Stimulated activated CD4-positive, alpha-beta T cell treated with anti-CD3 and anti-CD28 coated beads, Interleukin-4, amount 100 ng/mL, for 48 hours (primary cell): ENCODE measurements at places on chromosomes 16 and 17.

DNA sequence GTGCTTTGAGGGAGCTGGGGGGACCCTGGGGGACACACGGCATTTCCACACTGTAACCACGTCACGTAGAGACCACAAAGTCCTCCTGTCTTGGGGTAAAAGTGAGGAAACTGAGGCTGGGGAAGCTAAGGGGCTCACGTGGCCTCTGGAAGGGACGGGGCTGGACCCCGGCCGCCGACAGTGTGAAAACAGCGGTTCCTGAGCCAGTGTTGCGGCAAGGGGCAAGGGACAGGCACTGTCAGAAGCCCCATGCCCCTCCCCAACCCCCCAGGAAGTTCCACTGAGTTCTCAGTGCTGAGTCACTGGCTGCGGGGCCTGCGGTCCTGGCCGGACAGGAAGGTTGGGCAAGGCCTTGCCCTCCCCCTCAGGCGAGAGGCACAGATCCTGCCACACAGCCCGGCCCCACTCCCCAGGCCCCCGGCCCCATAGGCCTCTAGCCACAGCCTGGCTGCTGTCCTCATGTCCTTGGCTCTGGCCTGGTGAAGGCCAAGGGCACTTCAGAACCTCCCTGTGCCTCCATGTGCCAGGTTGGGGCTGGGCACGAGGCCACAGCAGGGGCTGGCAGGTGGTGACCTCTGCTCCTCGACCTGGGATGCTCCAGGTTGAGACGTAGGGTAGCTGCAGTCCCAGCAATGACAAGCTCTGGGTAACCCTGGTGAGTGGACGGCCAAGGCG is 5.0 kb upstream of the CCDC57 start:
- no peak for DNase-seq

GRCh38 chr17:19021622-19022083 is 17.1 kb upstream of the FAM83G start:
- peak; percentile 32 for DNase-seq

DNA sequence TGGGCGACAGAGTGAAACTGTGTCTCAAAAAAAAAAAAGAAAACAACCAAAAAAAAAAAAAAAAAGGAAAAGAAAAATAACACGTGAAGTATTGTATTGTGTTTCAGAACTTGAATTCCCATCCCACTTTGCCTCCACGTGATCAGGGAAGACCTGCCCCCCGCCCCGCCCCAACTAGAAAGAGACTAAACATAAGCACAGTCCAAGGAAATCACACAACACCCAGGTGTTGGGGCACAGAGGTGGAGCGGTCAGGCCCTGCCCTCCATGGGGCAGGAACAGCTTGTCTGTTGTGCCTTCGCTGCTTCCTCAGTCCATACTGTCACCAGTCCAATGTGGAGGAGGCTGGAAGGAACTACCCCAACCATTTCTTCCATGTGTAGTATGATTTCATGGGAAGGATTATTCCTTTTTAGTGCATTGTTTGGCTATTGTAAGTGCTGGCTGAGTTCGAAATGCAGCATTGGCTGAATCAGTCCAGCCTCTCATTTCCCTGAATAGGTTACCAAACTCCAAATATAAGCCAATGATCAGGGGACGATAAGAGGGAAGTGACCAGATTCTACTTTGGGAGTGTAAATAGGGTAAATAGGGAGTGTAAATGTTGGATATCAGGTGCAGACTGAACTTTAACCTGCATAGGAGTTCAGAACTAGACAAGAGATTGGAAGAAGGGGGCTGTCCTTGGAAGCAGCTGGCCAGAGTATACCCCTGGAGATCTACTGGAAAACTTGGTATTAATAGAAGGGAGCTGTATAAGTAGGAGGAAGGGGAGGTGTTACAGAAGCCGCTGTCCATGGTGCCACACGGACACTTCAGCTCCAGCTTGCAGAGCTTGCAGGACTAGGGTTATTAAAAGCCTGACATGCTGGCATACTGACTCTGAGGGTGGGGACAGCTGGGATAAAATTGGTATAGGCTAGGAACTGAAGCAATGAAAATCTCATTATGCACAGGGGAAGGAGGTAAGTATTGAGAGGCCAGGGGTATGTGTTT is 50.7 kb downstream of the TANGO6 start:
- no peak for DNase-seq

GRCh38 chr17:29977836-29978235 is 36.4 kb downstream of the EFCAB5 start:
- no peak for DNase-seq

DNA sequence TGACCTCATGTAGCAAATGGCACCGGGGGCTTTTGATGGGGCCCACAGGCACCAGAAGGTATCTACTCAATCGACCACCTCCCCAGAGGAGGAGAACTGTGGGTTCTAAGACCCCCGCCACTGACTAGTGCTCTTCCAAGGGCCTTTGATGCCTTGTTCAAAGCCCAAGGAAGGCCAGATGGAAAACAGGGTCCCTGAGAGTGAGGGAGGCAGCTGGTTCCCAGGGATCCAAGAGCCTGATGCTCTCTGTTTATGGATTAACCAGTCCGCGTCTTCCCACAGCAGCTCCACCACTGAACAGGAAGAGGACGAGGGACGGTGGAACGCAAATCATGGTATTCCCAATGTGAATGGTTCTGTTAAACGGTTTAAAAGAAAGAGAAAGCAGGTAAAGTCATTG is 7.6 kb downstream of the PHB1 start:
- no peak for DNase-seq

DNA sequence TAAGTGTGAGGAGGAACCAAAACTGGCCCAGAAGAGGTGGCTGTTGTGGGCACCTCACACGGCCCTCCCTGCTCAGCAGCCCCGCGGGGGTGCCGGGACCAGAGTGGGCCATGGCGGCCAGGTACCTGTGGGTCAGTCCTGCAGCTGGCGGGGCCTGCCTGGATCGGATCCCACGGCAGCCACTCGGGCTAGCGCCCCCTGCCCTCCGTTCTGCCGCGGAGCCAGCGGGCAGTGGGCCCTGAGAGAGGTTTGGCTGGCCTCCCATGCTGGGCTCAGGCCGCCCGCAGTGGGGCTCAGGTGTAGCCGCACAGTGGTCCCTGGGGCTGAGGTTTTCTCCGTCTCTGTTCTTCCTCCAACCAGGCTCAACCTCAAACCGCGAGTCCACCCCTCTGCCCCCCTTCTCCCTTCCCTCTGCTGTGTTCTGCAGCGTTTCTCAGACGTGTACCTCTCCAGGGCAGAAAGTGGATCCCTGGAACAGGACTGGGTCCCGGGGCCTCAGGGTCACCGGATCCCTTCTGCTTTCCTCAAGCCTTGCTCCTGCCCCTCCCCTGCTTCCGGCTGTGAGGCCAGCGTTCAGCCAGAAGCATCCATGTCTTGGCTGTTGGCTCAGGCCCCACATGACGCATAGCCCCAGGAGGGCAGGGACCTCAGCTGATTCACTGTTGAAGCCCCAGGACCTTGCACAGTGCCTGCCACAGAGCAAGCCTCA is 28.6 kb upstream of the ITGA3 start:
- DNase-seq = no peak

- DNase-seq = peak; percentile 36
These were observed 7.9 kb upstream of the SOST start for GRCh38 chr17:43766413-43767052.

DNA sequence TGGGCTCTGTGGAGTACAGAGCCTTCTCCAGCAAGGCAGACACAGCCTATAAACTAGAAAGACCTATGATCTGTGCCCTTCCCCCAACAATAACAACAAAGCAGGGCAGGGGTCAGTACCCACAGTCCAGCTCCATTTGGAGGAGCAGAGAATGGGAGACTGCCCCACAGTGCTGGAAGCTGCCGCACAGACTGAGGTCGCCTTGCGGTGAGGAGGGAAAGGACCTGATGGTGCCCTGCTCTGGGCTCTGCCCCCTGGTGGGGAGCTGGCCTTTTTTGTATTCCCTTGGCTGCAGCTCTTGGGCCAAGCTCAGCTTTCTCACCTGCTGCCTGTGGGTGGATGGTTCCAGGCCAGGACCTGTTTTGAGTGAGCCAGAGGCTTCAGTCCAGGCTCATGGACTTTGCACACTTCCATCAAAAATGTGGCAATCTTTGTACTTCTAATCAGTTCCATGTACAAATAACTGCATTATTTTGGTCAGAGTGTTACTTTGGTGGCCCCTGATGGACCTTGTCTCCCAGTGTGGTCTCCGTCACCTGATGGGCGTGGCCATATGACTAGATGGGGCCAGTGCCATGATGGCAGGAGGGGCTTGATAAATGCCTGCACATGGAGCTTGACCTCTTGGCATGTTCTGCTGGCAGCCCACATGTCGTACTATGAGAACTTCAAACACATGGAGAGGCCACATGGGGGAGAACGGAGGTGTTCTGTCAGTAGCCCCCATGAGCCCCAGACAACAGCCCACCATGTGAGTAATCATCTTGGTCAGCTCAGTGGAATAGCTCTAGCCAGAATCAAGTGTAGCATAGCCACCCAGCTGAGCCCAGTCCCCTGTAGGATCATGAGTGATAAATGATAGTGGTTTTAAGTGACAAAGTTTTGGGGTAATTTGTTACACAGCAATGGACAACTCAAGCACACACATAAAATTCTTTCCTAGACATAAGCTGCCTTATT is 24.2 kb downstream of the B9D1 start:
- peak; percentile 44 for DNase-seq

DNA sequence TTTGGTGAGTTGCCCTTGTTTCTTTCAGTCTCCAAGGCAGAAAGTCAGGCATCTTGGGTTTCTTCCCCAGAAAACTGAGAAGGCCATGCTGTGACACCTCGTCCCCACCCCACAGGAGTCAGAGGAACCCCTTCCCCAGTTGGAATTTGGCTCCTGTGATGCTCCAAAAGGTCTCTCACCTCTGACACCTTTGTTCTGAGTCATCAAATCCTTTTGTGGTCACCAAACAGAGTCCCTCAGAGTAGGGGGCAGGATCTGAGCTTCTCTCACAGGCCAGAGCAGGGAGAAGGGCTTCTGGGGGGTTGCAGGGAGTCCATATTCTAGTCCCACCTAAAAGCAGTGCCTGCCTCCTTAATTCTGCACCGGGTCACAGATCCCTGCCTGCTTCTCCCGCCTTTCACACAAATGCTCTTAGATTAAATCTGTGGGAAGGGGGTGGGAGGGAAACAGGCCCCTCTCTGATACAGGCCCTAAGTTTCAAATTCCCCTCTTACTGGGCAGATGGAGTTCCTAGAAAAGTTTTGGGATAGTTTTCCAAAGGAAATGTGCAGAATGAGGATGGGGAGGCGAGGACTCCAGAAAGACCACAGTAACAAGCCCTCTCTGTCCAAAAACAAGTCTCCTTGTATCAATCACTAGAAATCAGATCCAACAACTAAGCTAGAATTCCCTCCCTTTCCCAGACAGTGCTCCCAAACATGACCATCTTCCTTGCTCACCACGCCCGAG is 1.3 kb downstream of the PHOSPHO1 start:
- DNase-seq = no peak

- no peak for DNase-seq
These were observed 26.6 kb upstream of the NAGLU start for GRCh38 chr17:42509409-42509808.

DNA sequence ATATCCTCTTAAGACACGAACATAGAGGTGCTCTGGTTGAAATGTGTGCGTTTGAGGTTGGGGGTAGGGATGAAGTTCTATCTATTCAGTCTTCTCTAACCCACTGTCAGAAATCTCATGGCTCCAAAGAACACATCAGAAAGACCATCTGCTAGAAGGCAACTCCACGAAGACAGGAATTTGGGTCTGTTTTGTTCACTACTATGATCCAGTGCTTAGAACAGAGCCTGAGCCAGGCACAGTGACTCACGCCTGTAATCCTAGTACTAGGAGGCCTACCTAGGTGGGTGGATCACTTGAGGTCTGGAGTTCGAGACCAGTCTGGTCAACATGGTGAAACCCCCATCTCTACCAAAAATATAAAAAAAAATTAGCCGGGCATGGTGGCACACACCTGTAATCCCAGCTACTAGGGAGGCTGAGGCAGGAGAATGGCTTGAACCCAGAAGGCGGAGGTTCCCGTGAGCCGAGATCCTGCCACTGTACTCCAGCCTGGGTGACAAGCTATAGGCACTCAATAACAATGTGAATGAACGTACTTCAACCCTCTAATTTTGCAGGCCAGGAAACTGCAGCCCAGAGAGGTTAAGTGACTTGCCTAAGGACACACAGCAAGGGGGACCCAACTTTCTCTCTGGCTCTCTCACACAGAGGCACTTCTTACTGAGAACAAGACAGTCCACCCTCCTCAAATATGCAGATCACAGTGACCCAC is 2.3 kb downstream of the CASKIN2 start:
- DNase-seq = no peak

DNA sequence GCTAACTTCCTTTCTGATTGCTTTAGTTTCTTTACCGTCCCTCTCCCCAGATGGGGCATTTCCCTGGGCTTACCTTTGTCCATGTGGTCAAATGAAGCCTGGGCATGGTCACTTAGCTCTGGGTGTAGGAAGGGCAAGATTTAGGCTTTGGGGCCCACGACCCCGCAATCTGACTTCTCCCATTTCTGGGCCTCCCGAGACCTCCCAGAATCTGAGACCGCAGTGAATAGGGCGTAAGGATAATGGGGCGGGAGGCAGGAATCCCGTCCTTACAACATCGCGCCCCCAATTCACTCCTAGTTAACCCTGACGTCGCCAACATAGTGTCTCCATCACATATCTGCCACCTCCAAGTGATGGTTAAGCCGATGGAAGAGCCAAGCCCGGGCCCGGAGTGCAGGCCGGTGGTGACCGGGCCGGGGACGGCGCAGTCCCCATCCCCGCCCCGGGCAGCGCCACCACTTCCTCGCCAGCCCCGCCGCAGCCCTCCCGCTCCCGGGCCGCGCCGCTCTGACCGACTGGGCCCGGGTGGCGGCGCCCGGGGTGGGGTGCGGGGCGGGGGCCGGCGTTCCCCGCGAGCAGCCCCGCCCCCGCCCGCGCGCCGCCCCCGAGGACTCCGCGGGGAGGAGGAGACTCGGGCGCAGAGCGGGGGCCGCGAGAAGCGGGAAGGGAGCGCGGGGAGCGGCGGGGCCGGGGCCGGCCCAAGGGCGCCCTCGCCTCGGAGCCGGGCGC is at the start of gene RHBDL3:
Gene RHBDL3 (plus strand): TSS at position 641 of the 732 bp plus-strand sequence. CDS start 358 bp downstream, outside the sequence.
- no peak for DNase-seq

- no peak for DNase-seq
These were observed 10.2 kb downstream of the MMD start for GRCh38 chr17:55411463-55411855.

GRCh38 chr16:81035975-81036750 is 521 bp downstream of the ATMIN start:
- DNase-seq = peak; percentile 12

GRCh38 chr17:61758430-61758829 is 104.9 kb downstream of the BRIP1 start:
- DNase-seq = no peak

GRCh38 chr16:23294260-23294659 is 7.8 kb upstream of the SCNN1B start:
- no peak for DNase-seq

DNA sequence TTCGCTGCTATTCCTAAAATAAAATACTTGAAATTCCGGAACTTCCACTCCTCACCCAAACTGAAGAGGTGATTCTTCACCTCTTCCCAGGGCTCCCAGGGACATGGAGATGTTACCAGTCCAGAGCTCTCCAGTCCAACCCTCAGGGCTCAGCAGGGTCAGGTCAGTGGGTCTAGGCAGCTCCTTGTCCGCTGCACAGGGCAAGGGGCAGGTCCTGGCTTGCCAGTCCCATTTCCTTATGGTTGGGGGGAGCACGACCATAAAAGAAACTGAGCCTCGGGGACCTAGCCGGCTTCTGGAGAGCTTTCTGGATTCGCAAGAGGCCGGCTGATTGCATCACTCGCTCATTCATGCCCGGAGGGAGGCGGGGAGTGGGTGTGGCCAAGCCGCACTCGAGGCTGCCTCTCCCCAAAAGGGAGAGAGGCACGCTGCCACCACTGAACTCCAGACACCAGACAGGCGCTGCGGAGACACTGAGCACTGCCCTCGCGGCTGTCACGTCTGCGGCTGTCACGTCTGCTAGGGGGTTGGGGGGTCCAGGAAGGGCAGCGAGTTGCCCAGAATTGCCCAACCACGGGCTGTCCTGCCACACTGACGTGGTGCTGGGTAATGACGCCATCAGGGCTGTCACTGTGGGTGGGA is 15.8 kb downstream of the SLC7A5 start:
- peak; percentile 86 for DNase-seq
